ENCODE measurements at places on chromosomes 3 and 15. TPM values are rescaled to one million over a fixed set of nuclear protein-coding genes. Genes with fewer than 3 reads are reported as not detected.

DNA sequence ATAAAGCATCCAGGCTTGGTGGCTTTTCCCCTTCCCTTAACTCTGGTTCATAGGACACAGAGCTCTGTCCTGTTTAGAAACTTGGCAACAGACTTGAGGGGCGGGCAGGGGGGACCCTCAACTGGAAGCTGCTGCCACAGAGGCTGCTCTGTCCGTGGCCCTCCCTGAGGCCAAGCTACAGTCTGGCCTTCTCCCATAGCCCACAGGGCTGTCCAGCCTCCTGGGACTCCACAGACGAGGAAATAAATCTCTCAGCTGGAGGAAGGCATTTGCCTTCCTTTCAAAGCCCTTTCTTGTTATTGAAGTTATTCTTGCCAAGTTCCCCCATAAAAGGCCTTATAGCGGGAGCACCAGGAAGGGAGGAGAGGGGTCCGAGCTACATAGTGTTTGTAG lies 248.8 kb upstream of the TPM1 start:
- H3K4me1 ChIP-seq = no peaks in the 10 kb centered on the region
- no peak overlapping the region for H3K4me3 ChIP-seq
- no peak for DNase-seq
- H3K36me3 ChIP-seq = no peaks in the 10 kb centered on the region

- no peak overlapping the region for H3K27ac ChIP-seq
- DNase-seq = no peak
- no peaks in the 10 kb centered on the region for H3K4me1 ChIP-seq
- peaks cover 2% of the 10 kb centered on the region for H3K27me3 ChIP-seq
- no peaks in the 10 kb centered on the region for H3K36me3 ChIP-seq
- H3K4me3 ChIP-seq = no peak overlapping the region
Observed at GRCh38 chr3:50164481-50164880, 9.4 kb downstream of the SEMA3F start.

Gene ANKUB1
- not detected for total RNA-seq

Gene SUSD5
- total RNA-seq = not detected
